ENCODE measurements at places on chromosomes 3 and 15.

DNA sequence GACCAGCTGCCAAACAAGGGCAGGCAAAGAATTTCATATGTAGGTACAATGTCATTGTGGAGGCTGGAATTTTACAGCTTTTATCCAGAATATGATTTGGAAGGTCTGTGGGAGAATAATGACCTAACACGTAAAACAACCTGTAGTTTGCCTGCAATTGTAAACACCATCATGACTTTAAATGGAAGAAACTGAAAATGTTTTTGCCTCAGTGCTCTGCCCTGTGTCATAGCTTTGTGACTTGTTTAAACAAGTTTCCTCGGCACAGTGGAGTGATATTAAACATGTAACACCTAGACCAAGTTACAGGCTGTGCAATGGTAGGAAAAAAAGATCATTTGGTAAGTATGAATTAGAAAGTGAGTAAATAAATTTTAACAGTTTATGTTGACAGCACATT, 171.6 kb upstream of the MBNL1 start:
- DNase-seq: no peak

DNA sequence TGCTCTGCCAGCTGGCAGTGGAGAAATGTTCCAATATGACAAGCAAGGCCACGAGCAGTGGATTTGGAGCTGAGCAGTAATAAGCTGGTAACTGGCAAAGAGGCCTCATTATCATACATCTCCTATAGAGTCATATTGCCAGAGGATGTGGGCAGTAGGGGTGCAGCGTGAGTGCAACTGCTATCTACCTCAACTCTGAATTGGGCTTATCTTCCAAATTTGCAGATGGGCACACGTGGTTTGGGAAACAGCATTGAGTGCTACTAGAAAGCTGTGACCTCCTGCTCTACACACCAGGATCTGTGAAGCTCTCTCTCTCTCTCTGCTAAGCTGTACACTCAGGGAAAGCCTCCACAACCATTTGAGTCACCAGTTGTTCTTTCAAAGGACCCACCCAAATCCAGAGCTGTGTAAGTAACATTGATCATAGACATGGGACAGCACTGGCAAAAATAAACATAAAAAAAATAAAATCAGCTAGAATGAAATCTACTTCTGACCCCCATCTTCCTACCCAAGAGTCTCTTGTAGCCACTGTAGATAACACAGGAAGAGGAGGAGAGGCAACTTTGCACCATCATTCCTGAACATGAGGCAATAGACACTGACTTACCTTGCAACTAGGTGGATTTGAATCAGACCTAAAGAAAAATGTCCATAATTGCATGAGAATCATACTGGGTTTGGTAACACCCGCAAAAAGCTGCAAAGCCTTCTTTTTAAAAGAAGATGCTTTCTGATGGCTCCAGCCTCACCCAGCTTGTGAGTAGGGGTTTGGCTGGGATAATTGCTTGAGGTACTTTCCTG, 82.9 kb upstream of the THBS1 start:
- DNase-seq: no peak

DNA sequence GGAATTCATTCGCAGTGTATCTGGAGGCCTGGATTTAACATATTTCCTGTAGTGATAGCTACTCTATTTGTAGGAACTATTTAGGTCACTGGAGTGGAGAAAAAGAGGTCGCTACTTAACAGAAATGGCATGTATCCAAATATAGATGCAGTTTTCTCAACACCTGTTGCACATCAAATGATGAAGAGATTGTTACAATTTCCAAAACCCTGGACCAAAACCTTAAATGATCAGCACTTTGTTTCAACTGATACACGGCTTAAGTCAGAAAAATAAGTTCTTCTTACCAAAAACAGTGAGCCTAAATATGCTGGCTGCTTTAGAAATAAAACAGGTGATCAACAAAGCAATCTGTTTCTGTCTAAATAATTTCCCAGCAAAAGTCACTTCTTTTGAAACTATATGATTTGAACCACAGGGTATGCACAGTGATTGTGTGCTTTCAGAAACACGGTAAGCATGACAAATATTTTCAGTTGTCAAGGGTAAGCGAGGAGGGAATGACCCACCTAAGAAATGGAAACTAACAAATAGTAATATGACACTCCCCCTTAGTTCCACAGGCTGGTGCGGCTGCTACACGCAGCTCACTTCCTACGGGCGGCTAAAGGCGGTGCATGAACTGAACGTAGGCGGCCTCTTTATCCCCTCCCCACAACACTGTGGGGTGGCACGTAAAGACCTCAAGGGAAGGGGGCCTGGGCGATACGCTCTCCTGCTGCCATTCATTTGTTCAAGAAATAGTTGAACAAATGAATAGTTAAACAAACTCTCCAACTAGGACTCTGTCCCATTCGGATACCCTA, 1.1 kb downstream of the EHD4 start:
- peak; percentile 51 for DNase-seq

DNA sequence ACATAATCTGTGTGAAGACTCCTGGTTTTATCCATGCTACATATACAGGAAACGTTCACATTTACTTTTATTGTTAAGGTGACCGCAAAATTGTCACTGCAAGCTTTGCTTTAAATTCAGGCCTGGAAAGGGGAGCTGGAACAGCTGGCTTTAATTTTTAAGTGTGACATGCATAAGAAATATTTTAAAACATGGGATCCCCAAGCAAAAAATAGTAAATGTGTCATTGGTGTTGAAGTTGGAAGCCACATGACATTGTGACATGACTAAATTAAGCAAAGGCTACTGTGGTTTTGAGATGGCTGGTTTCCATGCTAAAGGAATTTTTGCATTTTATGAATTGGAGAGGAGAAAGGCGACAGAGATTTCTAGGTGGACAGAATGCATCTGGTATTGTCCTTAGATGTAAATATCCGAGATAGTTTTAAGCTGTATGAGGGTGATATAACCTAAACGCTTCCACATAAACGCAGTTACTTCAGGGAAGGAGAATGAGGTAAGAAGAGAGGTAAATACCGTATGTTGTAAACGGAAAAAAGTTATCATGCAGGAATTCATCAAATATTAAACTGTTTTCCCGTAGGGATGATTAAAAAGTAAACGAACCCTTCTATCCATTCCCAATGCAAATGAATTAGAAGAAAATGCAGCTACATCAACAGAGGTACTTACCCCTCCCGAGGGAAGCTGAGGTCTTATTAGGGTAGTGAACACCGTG, 927 bp upstream of the FYTTD1 start:
- DNase-seq: no peak

GRCh38 chr15:33586786-33587697, 276.3 kb downstream of the RYR3 start:
- no peak for DNase-seq

- no peak for DNase-seq
Measured at GRCh38 chr3:98553753-98554152, 22.0 kb downstream of the GPR15 start.

DNA sequence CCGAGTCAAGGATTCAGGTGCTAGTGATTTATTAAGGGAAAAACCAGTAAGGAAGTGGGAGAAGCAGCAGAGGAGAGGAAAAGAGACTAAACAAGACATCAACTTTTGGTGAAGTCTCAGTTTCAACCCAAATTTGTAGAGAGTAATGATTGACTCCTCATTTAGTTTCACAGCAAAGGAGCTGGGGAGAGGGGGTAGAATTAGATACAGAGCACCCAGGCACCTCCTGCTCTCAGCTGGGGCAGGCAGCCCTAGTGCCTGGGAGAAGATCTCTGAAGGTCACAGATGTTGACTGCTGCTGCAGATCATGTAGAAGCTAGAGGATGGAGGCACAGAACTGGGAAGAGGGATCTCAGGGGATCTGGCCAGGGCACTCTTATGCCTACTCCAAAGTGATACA, 29.1 kb downstream of the RPL39L start:
- no peak for DNase-seq

GRCh38 chr3:187242435-187242834, 45.1 kb downstream of the RTP1 start:
- no peak for DNase-seq

DNA sequence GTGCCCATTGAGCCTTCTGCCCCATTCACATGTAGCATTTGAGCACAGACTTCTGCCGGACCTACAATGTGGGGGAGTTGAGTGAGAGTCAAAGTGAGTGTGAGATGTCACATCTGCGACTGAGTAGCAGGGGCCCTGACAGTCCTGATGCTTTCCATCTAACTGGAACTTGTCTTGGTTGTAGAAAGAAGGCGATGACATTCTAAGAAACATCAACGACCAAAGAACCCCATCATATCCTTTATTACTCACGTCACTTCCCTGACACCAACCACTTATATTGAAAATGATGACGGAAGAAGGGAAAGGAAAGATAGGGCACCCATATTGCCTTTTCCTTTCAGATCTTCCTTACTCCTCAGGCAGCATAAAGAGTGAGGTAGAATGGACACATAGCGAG, 30.5 kb downstream of the SMAD3 start:
- DNase-seq: no peak

DNA sequence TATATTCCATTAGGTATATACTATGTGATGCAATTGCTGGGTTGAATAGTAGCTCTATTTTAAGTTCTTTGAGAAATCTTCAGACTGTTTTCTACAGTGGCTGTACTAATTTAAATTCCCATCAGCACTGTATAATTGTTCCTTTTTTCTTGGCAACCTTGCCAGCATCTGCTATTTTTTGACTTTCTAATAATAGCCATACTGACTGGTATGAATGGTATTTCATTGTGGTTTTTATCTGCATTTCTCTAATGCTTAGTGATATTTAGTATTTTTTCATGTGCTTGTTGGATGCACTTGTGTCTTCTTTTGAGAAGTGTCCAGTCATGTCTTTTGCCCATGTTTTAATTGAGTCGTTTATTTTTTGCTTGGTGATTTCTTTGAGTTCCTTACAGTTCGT, 145.1 kb upstream of the PLSCR5 start:
- DNase-seq: no peak

DNA sequence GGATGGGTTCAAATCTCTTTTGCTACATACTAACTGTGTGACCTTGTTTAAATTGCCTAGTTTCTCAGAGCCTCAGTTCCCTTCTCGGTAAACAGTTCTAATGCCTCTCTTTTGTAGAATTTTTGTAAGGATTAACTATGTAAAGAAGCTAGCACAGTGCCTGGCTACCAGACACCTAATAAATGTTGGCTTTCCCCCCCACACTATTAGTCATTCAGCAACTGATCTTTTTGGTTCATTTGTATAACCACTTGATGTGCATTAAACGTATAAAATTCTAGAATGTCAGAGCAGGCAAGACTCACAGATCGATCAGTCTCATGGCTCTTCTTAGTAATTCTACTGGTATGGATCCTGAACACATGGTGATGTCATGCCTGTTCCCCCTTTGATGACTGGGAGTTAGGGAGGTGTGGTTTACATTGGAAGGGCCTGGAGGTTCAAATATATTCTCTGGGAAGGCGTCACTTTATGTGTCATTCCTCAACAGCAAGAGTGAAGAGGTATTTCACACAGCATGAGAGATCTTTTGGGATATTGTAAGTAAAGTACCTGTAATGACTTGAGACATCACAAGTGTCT, 6.5 kb downstream of the TAGLN3 start:
- no peak for DNase-seq

- DNase-seq: no peak
Measured at GRCh38 chr15:91867581-91868026, 14.1 kb downstream of the SLCO3A1 start.

- DNase-seq: no peak
Measured at GRCh38 chr15:68449389-68449788, 17.4 kb upstream of the ITGA11 start.

- DNase-seq: no peak
Measured at GRCh38 chr3:156397534-156397933, 157.4 kb downstream of the SSR3 start.

DNA sequence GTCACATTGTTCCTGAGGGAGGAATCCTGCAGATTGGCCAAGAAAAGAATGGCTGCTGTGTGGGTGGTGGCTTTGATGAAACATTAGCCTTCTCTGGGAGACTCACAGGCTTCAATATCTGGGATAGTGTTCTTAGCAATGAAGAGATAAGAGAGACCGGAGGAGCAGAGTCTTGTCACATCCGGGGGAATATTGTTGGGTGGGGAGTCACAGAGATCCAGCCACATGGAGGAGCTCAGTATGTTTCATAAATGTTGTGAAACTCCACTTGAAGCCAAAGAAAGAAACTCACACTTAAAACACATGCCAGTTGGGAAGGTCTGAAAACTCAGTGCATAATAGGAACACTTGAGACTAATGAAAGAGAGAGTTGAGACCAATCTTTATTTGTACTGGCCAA, 6.1 kb downstream of the PTX3 start:
- DNase-seq: no peak

DNA sequence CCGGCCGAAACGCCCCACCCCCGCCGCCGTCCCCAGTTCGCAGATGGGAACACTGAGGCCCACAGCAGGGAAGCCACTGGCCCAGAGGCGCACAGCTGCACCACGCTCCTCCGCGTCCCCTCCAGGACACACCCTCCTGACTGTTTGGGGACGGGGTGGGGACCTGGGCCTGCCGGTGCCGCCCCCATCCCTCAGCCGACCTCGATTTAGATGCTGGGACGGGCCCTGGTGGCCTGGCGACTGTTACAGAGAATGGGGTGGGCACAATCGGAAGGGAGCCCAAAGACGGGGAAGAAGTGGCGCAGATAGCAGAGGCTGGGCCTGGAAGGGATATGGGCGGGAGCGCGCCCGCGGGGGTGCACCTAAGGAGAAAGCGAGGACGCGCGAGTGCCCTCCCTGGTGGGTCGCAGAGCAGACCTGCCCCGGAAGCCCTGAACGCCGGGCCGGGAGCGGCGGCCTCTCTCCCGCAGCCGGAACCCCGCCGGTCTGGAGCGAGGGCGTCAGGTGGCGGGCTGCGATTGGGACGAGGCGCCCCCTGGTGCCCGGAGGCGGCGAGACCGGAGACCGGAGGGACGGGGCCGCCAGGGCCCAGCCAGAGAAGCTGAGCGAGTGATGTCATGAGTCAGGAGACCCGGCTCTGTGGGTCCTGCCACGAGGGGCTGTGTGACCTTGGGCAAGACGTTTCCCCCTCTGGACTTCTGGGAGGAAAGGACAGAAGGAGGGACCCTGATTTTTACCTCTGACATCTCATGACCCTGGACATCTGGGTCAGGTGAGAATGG, 78.4 kb downstream of the IQSEC1 start:
- peak; percentile 85 for DNase-seq

GRCh38 chr15:88147760-88148159, 108.8 kb downstream of the NTRK3 start:
- no peak for DNase-seq

DNA sequence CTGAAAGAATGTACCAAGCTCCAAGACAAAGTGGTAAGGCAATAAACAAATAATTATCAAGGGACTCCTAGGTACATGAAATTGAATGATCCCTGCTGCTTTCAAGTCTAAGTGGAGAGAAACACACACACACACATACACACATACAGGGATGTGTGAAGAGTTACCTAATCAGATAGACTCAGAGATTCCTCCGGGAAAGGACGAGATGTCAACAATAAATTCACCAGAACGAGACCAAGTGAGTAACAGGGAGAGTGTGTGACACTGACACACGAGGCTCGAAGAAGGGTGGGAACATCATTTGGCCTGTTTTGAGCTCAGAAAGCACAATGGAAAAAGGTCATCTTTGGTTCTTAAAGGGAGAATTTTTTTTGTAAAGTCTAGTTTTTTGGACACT, 13.4 kb downstream of the LRIG1 start:
- DNase-seq: no peak

Measured in activated gamma-delta T cell treated with Interleukin-2 at 50 U/mL for 16 hours (primary cell).